ENCODE measurements at places on chromosomes 5 and 9.

DNA sequence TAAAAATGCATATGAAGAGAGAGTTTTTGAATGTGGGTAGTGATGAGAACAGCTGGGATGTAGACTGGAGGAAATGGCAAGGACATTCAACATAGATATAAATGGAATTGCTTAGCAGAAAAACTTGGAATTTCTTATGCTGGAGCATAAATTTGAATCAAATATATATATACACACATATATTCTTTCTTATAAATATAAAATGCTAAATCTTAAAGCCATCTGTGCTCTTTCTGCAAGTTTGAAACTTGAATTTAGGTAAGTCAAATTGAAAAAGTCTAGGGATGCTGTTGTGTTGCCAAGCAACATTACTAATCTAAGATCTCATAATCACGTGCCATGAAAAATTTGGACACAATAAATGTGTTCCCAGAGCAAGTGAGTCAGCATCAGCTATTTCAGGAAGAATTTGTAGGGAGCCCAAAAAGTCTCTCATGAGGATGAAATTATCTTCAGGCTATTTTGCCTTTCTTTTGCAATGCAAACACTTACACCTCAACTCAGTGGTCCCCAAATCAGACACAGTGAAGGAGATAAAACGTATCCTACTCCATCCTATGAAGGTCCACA lies 58.4 kb upstream of the ALDH1A1 start:
- no peak for DNase-seq

DNA sequence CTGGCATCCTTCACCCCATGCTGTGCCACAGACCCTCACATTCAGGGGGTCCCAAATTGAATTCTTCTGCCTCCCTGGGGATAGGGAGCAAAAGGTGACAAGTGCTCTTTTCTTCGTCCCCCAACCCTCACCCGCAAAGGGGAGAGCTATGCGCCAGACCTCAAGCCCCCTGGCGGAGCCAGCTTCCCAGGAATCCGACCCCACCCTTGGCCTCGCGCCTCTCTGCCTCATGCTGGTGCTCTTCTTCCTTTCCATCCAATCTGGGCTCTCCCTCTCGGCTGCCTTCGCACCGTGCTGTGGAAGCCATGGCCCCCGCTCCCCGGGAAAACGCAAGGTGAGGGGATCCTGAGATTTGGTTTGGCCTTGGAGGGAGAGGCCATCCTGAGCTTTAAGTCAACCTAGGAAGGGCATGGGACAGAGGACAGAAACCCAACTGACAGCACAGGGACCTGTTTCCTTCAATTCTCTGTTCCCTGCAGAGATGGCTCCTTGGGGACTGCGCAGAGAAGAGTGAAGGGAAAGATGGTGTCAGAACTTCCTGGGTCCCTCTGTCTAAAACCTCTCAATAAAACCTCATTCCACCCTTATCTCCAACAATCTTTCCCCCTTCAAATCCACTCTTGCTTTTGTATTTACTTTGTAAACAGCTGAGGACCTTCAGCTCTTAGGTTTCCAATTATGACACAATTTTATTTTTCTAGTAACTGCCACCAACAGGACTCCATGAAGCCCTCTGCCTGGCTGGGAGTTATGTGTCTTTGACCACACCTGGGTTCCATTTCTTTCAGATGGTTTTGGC lies 36.3 kb upstream of the CRB2 start:
- no peak for DNase-seq

DNA sequence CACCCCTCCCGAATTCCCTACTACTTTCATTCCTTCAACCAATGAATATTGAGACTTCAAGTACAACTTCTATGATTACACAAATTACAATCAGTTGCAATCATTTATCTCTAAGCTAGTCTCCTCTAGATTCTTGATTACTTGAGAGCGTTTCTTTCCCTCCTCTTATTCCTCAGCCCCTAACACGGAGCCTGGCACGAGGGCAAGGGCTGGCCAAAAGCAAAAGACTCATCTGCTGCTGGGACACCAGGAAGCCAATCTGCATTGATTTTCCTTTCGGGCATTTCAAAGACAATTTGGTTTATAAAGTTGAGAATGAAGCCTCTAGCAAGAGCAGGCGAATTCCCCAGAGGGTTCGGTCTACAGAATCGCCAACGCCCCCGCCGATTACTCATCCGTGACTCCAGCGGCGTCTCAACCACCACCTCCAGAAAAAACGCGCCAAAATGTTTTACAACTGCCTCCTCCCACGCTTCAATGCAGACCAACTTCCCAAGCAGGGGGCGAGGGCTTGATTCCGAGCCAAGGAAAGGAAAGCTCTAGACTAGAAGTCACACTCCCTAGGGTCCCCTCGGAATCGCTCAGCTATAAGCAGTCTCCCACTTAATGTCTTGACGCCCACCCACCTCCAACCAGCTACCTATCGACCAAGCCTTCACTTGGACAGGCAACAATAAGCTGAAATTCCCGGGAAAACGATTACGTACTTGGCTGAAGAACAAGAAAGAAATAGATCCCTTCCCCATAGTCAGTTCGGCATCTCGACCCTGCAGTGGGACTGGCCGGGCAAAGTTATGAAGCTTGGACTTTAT lies 1.5 kb downstream of the PCSK1 start:
- peak; percentile 78 for DNase-seq

- no peak for DNase-seq
These were observed 26.8 kb upstream of the GRHPR start for GRCh38 chr9:37395663-37396062.

- DNase-seq: no peak
These were observed 192.9 kb upstream of the HMHB1 start for GRCh38 chr5:143619040-143619439.

DNA sequence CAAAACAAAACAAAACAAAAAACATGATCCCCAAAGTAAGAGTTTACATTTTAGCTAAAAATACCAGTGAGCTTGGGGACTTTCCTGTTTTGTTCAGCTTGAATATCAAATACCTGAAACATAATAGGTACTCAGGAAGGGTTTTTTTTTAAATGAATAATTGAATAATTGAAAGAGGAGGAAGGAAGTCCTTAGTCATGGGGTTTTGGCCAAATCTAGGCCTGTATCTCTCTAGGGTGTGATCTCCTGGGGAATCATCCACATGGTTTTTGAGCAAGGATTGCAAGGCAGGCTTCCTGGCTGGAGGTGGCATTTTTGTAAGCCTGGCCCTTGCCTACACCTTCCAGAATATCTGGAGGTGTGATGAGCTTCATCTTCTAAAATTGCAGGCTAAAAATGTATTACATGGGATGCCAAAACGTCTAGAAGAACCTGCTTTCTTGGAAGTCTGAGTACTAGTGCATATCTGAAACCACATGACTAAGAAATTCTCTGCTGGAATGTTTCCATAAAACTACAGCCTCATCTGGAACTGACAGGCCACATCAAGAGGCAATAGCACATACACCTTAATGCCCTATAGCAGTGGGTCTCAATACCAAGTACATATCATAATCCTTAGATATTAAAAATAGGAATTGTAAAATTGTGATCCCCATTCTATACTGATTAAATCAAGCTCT lies 10.4 kb downstream of the C9 start:
- no peak for DNase-seq

GRCh38 chr5:120767178-120767820 lies 303.2 kb downstream of the PRR16 start:
- DNase-seq: no peak

GRCh38 chr9:134391319-134392231 lies 65.3 kb downstream of the RXRA start:
- DNase-seq: no peak

DNA sequence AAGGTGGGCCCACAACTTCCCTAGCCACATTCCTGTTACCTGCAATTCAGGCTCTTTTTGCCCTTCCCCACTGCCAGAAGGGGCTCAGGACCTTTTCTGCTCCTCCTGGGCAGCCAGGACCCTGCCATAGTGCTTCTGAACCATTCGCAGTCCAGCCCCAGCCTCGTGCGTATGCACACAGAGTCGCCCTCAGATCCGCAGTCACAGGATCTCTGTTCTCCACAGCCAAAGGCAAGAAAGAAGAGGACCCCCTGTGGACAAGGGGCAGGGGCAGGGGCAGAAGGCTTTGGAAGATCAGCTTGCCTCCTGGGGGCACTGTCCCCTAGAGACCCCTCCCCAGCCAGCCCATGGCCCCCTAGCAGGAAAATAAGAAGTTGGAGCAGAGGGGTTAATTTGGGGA lies 82.8 kb downstream of the PCDH1 start:
- no peak for DNase-seq

DNA sequence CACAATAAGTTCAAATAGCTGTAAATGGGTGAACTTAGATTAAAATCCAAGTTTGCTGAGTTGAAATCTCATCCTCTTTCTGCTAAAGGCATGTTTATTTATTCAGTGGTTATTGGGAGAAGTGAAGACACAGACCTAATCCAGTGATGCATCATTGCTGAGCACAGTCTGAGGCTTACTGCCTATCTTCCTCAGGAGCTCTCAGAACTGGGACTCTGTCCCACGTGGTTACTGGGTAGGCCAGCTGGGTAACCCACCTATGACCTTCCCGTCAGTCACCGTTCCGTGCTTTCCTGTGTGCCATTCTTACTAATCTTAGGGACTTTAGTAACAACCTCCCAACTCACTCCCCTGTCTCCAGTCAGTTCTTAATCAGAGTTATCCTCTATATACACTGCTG lies 226.8 kb upstream of the ATP10B start:
- no peak for DNase-seq

GRCh38 chr5:177516601-177517568 lies at the start of gene DDX41:
DDX41 (minus strand) TSS chr5:177516961; CDS start chr5:177516945, 16 bp downstream.
- DNase-seq: peak; percentile 100

DNA sequence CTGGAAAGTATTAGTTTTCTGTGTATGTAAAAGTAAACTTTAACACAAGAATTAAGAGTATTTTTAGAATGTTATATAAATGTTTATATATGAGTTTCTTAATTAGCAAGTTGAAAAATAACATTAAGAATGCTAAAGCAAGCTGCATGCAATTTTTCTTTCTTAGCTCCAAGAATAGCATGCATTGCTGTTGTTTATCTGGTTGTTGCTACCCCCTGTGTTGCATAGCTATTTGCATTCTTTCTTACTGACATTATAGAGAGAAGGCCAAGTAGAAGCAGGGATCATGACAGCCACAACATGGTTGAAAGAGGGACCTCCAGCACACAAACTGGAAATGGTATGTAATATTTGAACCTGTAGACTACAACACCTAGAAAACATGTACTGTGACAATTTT lies 94.8 kb downstream of the ERCC6L2 start:
- no peak for DNase-seq

GRCh38 chr5:110161162-110161561 lies 471.4 kb downstream of the MAN2A1 start:
- no peak for DNase-seq

DNA sequence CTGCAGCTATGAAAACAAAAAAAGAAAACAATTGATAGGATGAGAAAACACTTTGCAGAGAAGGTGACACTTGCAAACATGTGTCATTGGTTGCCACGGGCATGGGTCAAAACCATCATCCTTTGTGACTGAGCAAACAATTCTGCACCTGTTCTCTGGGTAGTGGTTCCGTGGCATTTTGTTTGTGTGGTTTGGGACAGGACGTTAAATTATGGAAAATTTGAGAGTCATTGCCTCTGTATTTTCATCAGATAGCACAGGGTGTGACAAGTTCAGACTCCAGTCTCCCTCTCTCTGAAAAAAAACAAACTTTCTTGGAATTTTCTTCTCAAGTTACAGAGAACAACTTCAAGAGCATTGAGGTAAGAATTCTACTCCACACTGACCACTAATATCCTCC lies 113.4 kb upstream of the HMHB1 start:
- DNase-seq: peak; percentile 86

DNA sequence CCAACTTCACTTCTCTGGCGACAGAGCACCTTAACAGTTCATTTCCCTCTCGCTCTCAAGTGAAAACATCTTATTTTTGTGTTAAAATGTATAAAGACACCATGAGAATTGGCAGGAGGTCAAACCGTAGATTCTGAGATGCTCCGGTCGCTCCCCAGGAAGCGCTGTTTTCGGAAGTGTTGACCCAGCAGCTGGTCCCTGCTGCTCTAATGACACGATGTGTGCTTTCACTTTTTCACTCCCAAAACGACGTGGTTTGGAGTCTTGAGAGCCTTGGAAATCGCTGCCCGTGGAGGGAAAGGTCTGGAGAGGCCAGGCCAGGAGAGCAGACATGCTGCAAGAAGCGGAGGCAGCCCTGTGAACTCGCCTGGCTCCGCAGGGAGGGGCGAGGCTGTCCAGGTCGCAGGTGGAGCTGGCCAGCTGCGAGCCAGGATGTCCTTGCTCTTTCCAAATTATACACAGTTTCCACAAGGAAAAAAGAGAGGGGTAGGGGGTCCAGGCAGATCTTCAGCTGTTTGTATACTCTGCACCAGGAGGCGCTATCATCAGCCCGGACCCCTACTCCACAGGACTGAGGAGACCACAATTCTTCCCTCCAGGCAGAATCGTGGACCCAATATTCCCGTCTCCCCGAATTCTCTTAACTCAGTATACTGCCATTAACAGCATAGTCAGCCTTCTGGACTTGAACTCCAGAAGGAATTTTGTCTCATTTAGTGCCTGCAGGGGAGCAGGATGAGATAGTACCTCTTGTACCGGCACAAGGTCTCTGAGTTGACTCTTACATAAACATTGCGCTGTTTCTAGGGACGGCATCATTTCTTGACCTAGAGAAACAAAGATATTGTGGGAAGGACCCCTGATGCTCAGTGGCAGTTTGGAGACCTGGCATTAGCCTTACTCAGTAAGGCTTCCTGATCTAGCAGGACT lies 248.6 kb upstream of the ANKRD55 start:
- peak; percentile 59 for DNase-seq

DNA sequence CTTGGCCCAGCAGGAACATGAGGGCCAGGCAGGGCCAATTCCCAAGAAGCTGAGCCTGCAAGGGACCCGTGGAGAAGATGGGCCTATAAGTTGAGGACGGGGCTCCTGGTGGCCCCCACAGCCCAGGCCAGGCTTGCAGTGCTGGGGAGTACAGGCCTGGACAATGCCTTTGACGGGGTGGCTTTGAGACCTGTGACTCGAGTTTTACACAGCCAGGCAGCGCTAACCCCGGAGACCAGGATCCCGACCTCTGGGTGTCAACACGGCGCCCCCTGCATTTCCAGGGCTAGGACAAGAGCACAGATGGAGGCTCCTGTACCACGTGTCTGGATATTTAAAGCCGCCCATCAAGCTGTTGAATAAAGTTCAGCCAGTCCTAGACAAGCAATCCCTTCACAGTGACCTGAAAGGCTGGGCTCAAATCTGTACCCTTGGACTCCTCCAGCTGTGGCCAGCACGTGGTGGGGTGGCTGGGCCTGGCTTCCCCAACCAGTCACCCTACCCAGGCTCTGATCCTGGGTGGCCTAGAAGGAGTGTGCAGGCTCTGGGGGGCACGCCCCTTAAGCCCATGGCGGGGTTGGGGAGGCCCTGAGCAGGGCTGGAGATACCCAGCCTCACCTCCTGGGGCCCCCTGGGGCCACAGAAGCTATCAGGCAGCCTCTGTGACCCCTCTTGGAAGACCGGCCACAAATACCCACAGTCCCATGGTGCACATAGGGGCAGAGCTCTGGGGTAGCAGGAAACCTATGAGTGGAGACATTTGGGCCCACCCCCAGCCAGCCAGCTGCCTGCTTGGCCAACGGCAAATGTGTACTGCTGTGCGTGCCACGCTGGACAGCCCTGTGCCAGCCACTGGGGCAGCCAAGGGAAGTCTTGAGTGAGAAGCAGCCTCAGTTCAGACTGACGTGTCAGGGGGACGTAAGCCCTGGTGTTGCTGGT lies 88.7 kb downstream of the NTNG2 start:
- no peak for DNase-seq

GRCh38 chr5:133953568-133954145 lies 14.8 kb downstream of the C5orf15 start:
- DNase-seq: no peak

- DNase-seq: peak; percentile 65
These were observed 737.9 kb upstream of the ZNF608 start for GRCh38 chr5:125484272-125484741.

All from DMS53 (cell line).